ENCODE measurements at places on chromosomes 12 and 14.

DNA sequence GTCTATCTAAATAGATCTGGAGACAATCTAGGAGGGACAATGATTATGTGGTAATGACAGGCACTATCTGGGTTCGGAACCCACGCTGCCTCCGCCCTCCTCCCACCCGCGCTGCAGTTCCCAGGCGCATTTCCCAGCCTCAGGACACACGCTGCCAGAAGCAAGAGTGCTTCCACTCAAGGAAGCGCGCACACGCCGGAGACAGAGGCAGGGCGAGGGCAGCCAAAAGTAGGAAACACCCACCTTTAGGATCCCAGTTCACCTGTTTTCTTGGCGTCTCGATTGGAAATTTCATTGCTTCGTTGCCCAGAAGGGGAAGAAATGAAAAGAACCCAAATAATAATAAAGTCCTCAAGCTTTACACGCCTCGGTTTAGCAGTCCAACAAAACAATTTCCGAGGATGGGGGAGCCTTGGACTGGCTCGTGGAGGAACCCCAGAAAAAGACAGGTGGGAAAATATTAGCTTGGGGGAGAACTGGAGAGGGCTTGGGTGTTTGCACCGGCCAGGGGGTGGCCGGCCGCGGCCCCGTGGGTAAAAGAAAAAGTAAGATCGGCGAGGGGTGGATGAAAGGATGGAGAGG, 474 bp downstream of the KCNK10 start:
- DNase-seq = no peak

GRCh38 chr14:105467249-105467941, 7.2 kb upstream of the CRIP2 start:
- DNase-seq = no peak

GRCh38 chr12:57385586-57385985, 45.3 kb downstream of the R3HDM2 start:
- no peak for DNase-seq

DNA sequence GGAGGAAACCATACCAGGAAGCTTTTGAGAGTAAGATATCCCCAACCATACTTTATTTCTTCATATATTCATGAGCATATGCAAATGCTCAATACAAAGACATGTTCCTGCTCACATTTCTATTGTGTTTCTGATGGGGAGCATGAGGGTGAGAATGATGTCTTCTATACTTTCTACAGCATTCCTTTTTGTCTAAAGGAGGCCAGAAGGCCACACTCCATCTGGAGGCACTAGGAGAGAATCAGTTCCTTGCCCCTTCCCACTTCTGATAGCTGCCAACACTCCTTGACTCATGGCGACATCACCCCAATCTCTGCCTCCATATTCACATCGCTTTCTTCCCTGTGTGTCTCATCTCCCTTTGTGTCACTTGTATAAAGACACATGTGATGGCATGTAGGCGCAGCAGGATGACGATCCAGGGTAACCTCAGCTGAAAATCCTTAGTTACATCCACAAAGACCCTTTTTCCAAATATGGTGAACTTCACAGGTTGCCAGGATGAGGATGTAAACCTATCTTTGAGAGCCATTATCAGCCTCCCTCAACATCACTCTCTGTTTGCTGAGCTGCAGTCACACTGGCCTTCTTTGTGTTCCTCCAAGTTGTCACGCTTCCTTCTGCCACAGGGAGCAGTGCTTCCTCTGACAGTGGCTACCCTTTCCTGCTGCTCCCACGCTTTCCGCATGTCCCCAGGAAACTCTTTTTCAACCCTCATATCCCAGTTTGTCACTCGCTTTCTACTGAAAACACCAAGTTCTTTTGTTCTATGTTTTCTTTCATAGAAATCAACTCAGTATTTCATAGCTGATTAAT, 96.9 kb downstream of the STXBP6 start:
- DNase-seq = no peak

Data from activated T-cell treated with anti-CD3 and anti-CD28 coated beads for 48 hours (primary cell).